Activated effector memory CD4-positive, alpha-beta T cell treated with Interleukin-2 at 50 U/mL for 16 hours (primary cell): ENCODE measurements at places on chromosomes 3 and 15.

- no peak for DNase-seq
These were observed 260.7 kb downstream of the OPA1 start for GRCh38 chr3:193853511-193854219.

- DNase-seq, result no peak
These were observed 10.5 kb downstream of the IL17RD start for GRCh38 chr3:57154470-57155309.

- no peak for DNase-seq
These were observed 62.7 kb downstream of the TCF12 start for GRCh38 chr15:56981160-56981559.

GRCh38 chr15:64348455-64348854, 7.5 kb downstream of the CSNK1G1 start:
- no peak for DNase-seq

- DNase-seq, result no peak
These were observed 110.1 kb downstream of the CADM2 start for GRCh38 chr3:85068911-85069310.

GRCh38 chr15:74605795-74606150, 9.9 kb upstream of the CLK3 start:
- no peak for DNase-seq

- no peak for DNase-seq
These were observed 45.4 kb upstream of the SMAD3 start for GRCh38 chr15:67019884-67020520.

- no peak for DNase-seq
These were observed 289.1 kb downstream of the TIGIT start for GRCh38 chr3:114582929-114583328.

- DNase-seq, result no peak
These were observed 211.6 kb downstream of the MAGI1 start for GRCh38 chr3:65827076-65827475.

DNA sequence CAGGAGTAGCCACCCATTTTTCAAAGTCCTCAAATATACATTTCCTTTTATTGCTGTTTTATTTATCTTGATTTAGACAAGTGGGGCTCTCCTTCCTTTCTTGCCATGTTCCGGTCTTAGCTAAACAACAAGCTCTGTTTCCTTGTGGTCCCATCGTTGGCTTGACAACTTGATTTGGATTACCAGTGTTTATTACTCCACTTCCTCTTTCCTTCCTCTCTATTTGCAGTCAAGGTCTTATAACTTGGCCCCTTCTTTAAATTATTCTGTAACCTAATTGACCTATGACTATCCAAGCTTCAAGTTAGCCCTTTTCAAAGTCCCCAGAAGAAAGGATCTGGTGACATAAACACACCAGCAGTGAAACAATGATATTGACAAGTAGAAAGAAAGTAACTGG, 130.6 kb upstream of the STT3B start:
- no peak for DNase-seq
